ENCODE measurements at places on chromosomes 12 and 14. TPM values are rescaled to one million over a fixed set of nuclear protein-coding genes. Genes with fewer than 3 reads are reported as not detected.

Gene STK38L
- 31.0 TPM for polyA plus RNA-seq

Gene ARHGAP5
- polyA plus RNA-seq, result 22.1 TPM

Gene GLI1
- polyA plus RNA-seq, result 4.8 TPM

Gene PIP4K2C
- 10.5 TPM for polyA plus RNA-seq

Gene IAPP
- 0.32 TPM for polyA plus RNA-seq

Gene NPFF
- 0.71 TPM for polyA plus RNA-seq

Gene TUNAR
- polyA plus RNA-seq, result 21.8 TPM

Gene CIDEB
- 5.0 TPM for polyA plus RNA-seq

Gene GAPDH
- 6,140 TPM for polyA plus RNA-seq

Gene CLEC1A
- polyA plus RNA-seq, result 0.07 TPM

Gene FRS2
- polyA plus RNA-seq, result 29.2 TPM

Gene TRIAP1
- polyA plus RNA-seq, result 94.2 TPM

Gene TMEM132C
- not detected for polyA plus RNA-seq

Gene OAS2
- 0.10 TPM for polyA plus RNA-seq

Gene RFLNA
- 3.9 TPM for polyA plus RNA-seq

Gene AKAP3
- polyA plus RNA-seq, result 1.3 TPM

Gene GALNT6
- polyA plus RNA-seq, result 8.6 TPM

Gene NEDD1
- 16.0 TPM for polyA plus RNA-seq

Gene RNASE7
- polyA plus RNA-seq, result not detected

Gene VRTN
- 68.5 TPM for polyA plus RNA-seq

Gene PAH
- 3.7 TPM for polyA plus RNA-seq

Gene BEGAIN
- 0.60 TPM for polyA plus RNA-seq

Gene CCDC184
- 1.8 TPM for polyA plus RNA-seq

Gene VDR
- 0.37 TPM for polyA plus RNA-seq

Gene RACGAP1
- polyA plus RNA-seq, result 18.0 TPM

Gene NTF3
- polyA plus RNA-seq, result 1.2 TPM

Gene PAPLN
- 2.4 TPM for polyA plus RNA-seq

Gene CLEC12A
- polyA plus RNA-seq, result not detected

All from GM23338 (cell line).